ENCODE measurements at places on chromosomes 6 and 20. TPM values are rescaled to one million over a fixed set of nuclear protein-coding genes. Genes with fewer than 3 reads are reported as not detected.

Gene OR2H1
- not detected for total RNA-seq

Gene C20orf141
- not detected for total RNA-seq

Gene MEA1
- total RNA-seq = 35.2 TPM

Gene ROMO1
- 176 TPM for total RNA-seq

Gene PSMB8
- 34.4 TPM for total RNA-seq

Gene CLDN20
- total RNA-seq = 0.26 TPM

Gene LST1
- not detected for total RNA-seq

Gene RSPH3
- total RNA-seq = 15.6 TPM

Gene PNPLA1
- not detected for total RNA-seq

Gene CLPSL2
- not detected for total RNA-seq

Gene GID8
- total RNA-seq = 43.2 TPM

Gene STX11
- total RNA-seq = 1.2 TPM

Gene SLC22A1
- total RNA-seq = 3.4 TPM

Gene MAN1A1
- 5.3 TPM for total RNA-seq

Gene TPD52L1
- total RNA-seq = 269 TPM

Gene VSX1
- total RNA-seq = not detected

Gene BANF2
- total RNA-seq = not detected

Gene RNF39
- total RNA-seq = 2.5 TPM

Gene CST4
- not detected for total RNA-seq

Gene FOXS1
- total RNA-seq = 0.17 TPM

Gene MUC21
- total RNA-seq = not detected

Gene PPIL6
- total RNA-seq = 0.61 TPM

Gene EFCAB8
- 0.47 TPM for total RNA-seq

Gene BCL2L1
- 293 TPM for total RNA-seq

Gene UBE2C
- total RNA-seq = 1.0 TPM

Gene PCMTD2
- total RNA-seq = 28.4 TPM

Gene TRDN
- not detected for total RNA-seq

Gene CTSZ
- total RNA-seq = 139 TPM

Gene GPR6
- total RNA-seq = not detected

Gene ADGRF1
- 79.4 TPM for total RNA-seq

Gene SNAP91
- not detected for total RNA-seq

Gene APMAP
- total RNA-seq = 104 TPM

Gene TP53TG5
- not detected for total RNA-seq

Gene ZSCAN23
- total RNA-seq = 3.6 TPM

Gene PRRT1
- total RNA-seq = 0.94 TPM

Gene MAS1
- not detected for total RNA-seq
